Panc1 (cell line): ENCODE measurements at places on chromosomes 13 and 19. TPM values are rescaled to one million over a fixed set of nuclear protein-coding genes. Genes with fewer than 3 reads are reported as not detected.

The ZNF253 gene
- total RNA-seq: 8.9 TPM

The MEDAG gene
- total RNA-seq: 0.67 TPM

DNA sequence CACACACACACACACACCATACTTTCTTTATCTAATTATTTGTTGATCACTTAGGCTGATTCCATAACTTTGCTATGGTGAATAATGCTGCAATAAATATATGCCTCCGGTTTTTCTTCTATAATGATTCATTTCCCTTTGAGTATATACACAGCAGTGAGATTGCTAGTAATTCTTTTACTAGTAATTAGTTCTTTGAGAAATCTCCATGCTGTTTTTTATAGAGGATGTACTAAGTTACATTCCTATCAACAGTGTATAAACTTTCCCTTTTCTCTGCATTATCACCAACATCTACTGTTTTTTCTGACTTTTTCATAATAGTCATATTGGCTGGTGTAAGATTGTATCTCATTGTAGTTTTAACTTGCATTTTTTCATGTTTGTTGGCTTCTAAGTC, 1405.1 kb downstream of the PCDH9 start:
- H3K27me3 ChIP-seq: no peaks in the 10 kb centered on the region
- H3K27ac ChIP-seq: no peak overlapping the region
- H3K4me1 ChIP-seq: no peaks in the 10 kb centered on the region
- no peak for DNase-seq
- no peaks in the 10 kb centered on the region for H3K36me3 ChIP-seq

The SIAH3 gene
- not detected for total RNA-seq
